ENCODE measurements at places on chromosomes 1 and 21.

DNA sequence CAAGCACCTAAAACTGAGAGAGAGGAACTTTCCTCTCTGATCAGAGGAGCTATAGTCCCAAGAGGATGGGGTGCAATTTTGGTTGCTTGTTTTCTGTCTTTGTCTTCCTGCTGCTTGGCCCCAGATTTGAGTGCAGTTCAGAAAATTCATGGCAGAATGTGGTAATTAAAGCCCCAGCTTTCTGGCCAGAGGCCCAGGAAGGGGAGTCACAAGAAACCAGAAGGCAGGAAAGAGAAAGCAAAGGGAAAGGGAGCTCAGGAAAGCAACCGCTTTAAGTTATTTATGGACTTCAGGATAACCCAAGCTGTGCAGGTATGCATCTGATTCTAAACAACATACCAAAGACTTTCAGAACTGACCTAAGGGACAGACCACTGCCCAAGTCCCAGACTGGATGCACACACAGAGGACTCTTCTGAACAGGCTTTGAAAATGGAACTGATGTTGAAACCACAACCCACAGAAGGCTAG is 88.8 kb downstream of the ST3GAL3 start:
- no peak for DNase-seq

GRCh38 chr1:232620356-232620969 is 9.5 kb downstream of the SIPA1L2 start:
- DNase-seq = no peak

DNA sequence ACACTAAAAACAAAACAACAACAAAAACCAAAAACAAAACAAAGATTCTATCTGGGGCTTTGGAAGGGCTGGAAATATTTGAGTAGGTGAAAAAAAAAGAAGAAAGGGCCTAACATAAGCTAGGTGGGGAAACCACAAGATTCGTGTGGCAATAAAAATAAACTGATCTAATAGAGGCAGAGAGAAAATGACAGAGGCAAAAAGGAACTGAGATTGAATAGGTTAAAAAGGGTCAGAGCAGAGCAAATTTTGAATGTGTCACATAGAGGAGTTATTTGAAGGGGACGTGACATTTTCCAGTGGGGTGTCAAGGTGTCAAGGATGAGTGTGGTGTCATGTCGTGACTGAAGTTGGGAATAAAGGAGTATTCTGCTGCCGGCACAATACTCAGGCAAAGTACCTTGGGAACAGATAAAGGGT is 65.2 kb upstream of the RALGPS2 start:
- no peak for DNase-seq

GRCh38 chr1:13513895-13514546 is at the start of gene LRRC38:
LRRC38 (minus strand) TSS chr1:13514003; CDS start chr1:13513593, 410 bp downstream.
- DNase-seq = no peak

GRCh38 chr21:43850728-43851295 is 14.2 kb upstream of the AGPAT3 start:
- DNase-seq = no peak

GRCh38 chr1:223780318-223780717 is 65.4 kb downstream of the TP53BP2 start:
- no peak for DNase-seq

GRCh38 chr21:31413698-31414097 is 69.6 kb upstream of the TIAM1 start:
- DNase-seq = no peak

- no peak for DNase-seq
Measured at GRCh38 chr1:20165522-20165951, 20.4 kb upstream of the UBXN10 start.

DNA sequence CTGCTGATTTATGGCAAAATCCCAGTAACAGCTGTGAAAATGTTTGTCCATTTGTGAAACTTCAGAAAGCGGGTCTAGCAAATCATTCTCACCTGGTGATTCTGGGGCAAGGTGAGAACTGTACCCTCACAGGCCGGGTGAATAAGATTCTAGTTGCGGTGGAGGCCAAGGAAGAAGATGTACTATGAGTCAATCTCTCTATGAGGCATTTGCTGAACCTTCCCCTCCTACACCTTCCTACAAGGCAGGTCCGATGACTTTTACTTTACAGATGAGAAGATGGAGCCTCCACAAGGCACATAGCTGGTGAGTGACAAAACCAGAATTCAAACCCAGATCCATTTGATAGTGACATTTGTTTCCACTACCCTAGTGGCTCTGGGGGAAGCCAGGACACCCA is 72.7 kb downstream of the BACH1 start:
- no peak for DNase-seq

GRCh38 chr1:221394011-221394544 is 347.8 kb downstream of the DUSP10 start:
- no peak for DNase-seq
